ENCODE measurements at places on chromosomes 3 and 15. TPM values are rescaled to one million over a fixed set of nuclear protein-coding genes. Genes with fewer than 3 reads are reported as not detected.

The CNTN3 gene
- not detected for total RNA-seq

The KY gene
- not detected for total RNA-seq

The ECE2 gene
- not detected for total RNA-seq

The LNP1 gene
- 1.0 TPM for total RNA-seq

The SEMA6D gene
- total RNA-seq = not detected

The GATM gene
- 1.6 TPM for total RNA-seq

The DET1 gene
- 3.5 TPM for total RNA-seq

The SEMA5B gene
- total RNA-seq = not detected

The KLHL6 gene
- total RNA-seq = 19.3 TPM

The RTP3 gene
- total RNA-seq = not detected

The SNAPC5 gene
- 21.8 TPM for total RNA-seq

The PARP15 gene
- 72.9 TPM for total RNA-seq

The DUSP7 gene
- total RNA-seq = 19.4 TPM

The GOLGA6A gene
- total RNA-seq = not detected
